ENCODE measurements at places on chromosomes 7 and 10.

GRCh38 chr10:90621577-90621976 lies 236.3 kb downstream of the HTR7 start:
- no peak for DNase-seq

GRCh38 chr10:7707858-7708622 lies 4.9 kb downstream of the ITIH2 start:
- DNase-seq = no peak

DNA sequence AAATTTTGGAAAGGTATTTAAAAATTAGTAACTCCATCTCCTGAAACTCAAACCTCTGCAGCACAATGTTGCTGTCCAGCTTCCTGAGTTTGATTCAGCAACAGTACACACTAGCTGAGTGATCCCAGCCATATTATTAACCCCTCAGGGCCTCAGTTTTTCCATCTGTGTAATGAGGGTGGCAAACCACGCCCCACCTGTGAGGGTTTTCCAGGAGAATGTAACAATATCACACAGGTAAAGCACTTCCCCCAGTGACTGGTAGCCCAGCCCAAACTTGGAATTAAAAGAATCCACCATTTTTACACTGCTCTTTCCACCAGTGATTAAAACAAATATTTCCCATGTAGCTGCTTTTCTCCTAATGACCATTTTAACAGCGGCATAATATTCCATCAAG lies 122.4 kb downstream of the SORBS1 start:
- no peak for DNase-seq

DNA sequence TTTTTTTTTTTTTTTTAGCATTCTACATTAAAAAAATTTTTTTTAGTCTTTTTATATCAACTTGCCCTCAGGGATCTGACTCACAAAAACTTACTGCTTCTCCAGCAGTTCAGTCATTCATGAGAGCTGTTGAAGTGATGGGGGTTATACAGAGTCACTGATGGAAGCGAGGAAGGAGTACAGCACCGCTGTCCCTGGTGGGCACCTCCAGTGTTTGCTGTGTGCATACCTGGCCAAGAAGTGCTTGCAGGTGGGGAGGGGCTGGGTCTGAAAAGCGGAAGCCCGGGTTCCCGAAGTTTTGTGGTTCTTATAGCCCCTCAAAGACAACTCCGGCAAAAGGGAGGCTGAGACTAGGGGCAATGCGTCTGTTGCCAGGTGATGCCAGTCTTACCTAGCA lies 46.2 kb downstream of the MINDY4 start:
- no peak for DNase-seq

DNA sequence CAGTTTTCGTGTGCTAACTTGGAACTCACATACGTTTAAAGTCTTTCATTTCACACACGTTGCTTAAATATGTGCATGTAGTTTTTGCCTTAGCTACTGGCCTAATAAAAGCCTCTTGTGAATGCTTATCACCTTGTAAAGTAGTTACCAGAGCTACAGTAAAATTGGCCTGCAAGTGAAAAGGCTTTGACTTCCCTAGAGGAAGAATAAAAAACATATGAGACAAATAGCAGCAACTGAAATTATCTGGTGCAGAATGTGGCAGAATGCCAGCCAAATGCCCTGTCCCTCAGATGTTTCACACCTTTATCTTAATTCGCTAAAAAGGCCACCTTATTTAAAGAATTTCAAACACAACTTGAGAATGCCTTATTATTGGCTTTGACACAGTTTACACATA lies 28.1 kb upstream of the RPA3 start:
- DNase-seq = no peak

GRCh38 chr10:115818012-115818411 lies 455.0 kb downstream of the GFRA1 start:
- DNase-seq = no peak

GRCh38 chr10:15518250-15518649 lies 147.2 kb upstream of the FAM171A1 start:
- DNase-seq = no peak

- no peak for DNase-seq
Observed at GRCh38 chr10:73439605-73440312, 6.4 kb upstream of the MSS51 start.

DNA sequence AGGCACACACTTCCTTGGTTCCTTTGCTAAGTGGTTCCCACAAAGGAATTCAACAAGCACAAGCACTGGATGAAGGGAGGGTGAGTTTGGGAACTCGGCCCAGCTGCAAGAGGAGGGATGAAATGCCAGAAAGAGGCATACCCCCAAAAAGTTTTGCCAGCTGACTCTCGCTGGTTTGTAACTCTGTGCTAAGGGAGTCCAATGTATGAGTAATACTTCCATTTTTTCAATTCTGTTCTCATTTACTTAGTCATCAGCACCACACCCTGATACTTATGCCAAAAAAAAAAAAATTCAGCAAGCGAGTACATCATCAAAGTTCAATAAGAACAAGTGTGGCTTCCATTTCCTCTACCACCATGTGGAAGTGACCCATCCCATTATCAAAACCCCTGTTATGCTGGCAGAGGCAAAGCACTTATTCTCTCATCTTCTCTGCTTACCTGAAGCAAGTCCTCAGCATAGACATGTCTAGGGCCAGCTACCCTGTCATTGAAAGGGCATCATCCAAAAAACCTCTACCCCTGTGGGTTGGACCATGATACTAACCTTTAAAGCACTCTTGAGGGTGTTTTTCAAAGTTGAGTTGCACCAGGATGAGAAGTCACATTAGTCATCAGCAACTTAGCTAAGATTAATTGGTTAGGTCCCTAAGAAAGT lies 6.9 kb upstream of the HYCC1 start:
- DNase-seq = no peak

DNA sequence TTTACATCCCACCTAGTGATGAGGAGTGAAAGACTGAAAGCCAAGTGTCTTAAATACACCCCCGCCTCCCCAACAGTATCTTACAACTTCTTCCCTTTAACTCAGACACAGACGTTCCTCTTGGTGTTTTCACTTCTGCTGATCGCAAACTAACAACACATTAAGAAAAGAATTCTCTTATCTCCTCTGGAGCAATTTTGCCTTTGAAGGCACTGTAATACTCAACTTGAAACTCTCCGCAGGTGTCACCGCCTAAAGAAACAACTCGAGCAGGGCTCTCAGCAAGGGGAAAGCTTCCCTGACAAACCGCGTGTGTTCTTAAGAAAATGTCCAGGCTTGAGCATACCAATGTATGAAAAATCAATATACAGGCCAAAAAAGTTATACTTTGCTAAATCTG lies 452 bp downstream of the SEMA3C start:
- no peak for DNase-seq

DNA sequence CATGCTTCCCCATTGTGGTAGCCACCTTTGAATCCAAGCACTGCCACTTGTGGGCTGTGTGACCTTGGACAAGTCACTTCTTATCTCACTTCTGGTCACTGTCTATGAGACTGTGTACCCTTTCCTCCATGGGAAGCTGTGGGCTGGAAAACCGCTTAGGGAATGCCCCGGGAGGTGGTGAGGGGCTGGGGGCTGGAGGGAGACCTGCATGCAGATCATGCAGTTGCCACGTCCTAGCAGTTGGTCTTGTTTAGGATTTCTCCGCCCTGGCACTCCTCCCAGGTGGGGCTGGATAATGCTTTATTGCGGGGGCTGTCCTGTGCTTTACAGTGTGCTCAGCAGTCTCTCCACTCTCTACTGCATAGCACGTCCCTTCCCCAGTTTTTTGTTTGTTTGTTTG lies 62.9 kb upstream of the OPN4 start:
- no peak for DNase-seq

DNA sequence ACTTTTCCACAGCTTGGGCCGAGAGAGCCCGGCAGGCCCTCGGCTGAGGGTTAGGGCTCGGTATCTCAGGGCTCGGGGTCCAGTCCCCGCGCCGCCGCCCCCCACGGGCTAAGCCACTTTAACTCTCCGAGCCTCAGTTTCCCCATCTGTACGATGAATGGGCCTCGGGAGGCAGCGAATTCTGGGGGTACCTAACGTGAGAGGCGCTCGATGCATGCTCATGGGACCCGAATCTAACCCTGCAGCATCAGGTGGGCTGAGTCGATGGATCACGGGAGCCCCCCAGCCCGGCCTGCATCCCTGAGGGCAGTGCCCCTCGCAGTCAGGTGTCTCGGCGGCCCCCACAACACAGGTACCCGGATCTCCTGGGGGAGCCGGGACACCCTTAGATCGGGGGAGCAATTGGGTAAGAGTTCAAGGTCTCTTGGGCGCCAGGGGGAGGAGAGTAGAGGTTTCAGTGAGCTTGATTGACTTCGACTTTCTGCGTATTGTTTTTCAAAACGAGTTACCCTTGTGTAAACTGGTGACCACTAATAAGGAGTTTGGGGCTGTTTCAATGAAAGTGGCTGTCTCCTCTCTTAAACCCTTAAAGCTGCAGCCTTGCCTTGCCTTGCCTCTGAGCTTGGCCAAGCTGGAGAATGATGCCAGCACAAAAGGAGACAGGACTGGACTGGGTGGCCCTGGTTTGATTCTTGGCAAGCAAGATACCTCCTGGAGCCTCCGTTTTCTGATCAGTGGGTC lies 631 bp downstream of the POR start:
- DNase-seq = no peak

- no peak for DNase-seq
Observed at GRCh38 chr7:144723301-144723700, 112.6 kb downstream of the TPK1 start.

- DNase-seq = no peak
Observed at GRCh38 chr10:76582531-76582930, 1055.1 kb downstream of the KCNMA1 start.

DNA sequence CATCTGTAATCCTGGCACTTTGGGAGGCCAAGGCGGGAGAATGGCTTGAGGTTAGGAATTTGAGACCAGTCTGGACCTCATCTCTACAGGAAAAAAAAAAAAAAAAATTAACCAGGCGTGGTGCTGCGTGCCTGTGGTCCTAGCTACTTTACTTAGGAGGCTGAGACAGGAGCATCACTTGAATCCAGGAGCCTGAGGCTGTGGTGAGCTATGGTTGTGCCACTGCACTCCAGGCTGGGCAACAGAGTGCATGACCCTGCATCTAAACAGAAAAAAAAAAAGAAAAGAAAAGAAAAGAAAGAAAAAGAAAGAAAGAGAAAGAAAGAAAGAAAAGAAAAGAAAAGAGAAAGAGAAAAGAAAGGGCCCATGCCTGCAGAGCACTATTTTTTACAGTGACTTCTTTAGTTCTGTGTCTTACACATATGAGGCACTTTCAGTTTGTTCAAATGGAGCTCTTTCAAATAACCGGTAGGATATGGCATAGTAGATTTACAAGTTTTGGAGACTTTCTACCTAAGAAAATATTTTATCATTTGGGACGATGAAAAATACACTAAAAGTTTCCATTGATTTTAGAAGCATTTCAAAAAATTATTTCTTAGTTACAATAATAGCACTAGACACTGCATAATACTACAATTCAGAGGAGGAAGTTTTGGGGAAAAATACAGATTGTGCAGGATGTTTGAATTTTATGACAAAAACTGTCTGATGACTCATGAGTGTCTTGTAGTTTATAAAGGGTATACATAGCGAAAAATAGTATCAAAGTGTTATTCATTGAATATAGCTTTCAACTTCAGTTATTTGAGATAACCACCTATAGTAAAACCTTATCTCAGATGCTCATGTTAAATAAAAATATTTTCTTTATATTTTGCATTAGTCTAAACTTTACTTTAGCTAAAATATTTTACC lies 75.9 kb downstream of the MDFIC start:
- no peak for DNase-seq

DNA sequence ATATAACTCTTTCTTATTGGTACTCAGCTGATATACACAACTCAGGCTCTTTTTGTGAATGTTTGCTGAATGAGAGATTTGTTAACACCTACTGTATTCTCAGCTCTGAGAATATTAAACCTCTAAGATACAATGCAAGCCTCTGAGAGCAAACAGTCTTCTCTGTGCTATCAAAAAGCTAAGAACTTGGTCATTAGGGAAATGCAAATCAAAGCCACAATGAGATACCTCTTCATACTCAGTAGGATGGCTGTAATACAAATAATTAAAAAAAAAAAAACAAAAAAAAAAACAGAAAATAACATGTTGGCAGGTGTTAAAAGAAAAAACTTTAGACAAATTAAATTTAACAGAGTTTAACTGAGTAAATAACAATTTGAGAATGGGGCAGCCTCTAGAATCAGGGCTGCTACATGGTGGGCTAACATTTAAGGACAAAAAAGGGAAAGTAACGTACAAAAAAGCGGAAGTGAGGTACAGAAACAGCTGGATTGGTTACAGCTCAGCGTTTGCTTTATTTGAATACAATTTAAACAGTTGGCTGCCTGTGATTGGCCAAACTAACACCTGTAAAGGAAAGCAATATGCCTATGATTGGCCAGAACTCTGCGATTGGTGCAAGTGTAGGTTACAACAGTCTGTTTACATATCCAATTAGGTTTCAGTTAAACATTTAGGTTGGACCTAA lies 14.8 kb upstream of the MTURN start:
- DNase-seq = no peak

DNA sequence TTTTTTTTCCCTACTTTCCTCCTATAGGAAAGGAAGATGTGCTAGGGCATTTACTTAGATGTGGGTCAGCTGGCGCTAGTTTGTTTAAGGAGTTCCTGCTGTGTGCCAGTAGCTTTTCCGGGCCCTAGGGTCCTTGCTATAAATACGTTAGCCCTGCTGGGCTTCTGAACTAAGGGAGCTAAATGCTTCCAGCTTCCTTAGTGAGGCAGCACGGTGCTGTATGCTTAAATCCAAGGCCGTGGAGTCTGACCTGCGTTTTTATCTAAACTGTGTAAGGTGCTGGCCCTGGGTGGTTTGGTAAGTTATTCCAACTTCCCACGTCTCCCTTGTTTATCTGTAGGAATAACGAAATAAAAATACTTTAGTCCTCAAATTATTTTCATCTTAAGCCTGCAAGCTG lies 594 bp downstream of the TDRD1 start:
- no peak for DNase-seq

GRCh38 chr7:15836041-15836440 lies 149.6 kb upstream of the MEOX2 start:
- no peak for DNase-seq

- no peak for DNase-seq
Observed at GRCh38 chr7:155463114-155463811, 5.3 kb downstream of the EN2 start.

DNA sequence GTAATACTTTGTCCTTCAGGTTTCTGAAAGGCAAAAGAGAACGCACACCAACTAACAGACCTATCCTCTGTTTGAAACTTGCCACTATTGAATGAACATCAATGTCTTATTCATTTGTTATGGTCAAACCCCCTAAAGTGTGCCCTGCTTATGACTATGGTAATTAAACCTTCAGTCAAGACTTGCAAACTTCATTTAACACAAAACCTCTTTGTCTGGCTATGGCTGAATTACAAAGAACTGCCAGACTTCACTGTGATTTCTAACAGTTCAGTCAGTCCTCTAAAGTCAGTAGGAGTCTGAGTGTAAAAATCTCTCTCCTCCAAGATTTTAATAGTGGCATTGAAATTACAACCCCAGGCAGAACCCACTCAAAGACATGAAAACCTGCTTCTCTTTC lies 702.5 kb upstream of the LRRN3 start:
- DNase-seq = no peak

DNA sequence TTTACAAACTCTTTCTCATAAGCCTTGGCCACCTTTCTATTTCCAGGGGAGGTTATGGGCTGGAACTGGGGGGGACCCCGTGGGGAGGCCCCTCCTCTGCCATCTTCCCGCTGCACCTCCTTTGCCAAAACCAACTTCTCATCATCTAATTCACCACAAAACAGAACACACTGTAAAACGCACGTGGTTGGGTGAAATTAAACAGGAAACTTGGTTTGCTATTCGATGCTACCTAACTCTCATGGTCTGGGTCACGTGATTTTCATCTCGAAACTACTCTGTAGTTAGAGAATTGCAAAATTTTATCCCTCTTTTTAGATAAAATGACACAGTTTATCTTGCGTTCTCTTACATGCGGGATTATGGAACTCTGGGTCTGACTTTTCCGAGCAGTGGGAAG lies 242.0 kb downstream of the ZMYND11 start:
- no peak for DNase-seq

All from stimulated activated CD8-positive, alpha-beta memory T cell treated with anti-CD3 and anti-CD28 coated beads, Interleukin-15, amount 100 ng/mL, for 1 hour (primary cell).